ENCODE measurements at places on chromosomes 2 and 18.

- DNase-seq: peak; percentile 30
These were observed 56.7 kb upstream of the MSTN start for GRCh38 chr2:190119257-190119656.

GRCh38 chr2:178592655-178593054 is 112.4 kb downstream of the PLEKHA3 start:
- DNase-seq: no peak

- no peak for DNase-seq
These were observed 246.2 kb downstream of the SOCS6 start for GRCh38 chr18:70535041-70535440.

DNA sequence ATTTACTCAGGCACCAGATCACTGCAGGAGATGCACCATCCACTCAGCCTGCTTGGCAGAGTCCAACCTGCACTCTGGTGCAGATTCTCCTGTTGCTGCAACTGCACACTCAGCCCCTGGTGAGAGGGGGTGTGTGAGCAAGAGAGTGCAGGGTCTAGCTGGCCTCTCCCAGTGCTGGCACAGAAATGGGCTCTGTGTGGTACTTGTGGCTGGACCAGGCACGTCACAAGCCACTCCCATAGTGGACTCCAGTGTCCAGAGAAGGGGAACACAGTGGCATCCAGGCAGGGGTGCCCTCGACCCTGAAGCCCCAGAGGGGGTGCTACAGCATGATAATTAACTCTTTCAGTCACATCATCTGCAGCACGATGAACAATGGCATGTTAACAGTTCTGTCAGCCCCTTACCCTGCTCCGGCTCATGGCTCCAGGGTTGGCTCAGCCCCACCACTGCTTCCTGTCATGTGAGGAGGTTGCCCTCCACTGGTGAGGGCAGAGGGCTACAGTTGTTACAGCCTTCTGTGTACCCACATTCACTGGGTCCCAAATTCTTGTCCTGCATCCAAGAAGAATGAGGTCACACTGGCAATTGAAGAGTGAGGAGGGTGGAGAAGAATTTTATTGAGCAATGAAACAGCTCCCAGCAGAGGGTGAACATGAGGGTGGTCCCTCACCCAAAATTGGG is 135.7 kb downstream of the EVA1A start:
- no peak for DNase-seq

- DNase-seq: no peak
These were observed 1.6 kb upstream of the PHLPP1 start for GRCh38 chr18:62713651-62714247.

DNA sequence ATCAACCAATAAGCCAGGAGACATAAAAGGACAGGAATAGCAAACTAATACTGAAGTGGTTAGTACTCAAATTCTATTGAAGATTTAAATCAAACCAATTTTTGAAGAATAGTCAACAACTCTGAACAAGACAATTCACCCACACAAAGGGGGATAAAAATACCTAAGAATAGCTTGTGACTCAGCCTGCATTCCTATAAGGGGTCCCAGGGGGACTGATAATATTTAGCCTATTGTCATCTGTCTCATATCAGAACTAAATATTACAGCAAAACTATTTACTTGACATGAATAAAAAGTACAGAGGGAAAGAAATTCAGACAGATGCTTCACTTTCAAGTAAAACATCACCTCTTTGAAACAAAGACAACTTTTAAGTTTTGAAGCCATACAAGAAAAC is 7.7 kb downstream of the ITSN2 start:
- no peak for DNase-seq

DNA sequence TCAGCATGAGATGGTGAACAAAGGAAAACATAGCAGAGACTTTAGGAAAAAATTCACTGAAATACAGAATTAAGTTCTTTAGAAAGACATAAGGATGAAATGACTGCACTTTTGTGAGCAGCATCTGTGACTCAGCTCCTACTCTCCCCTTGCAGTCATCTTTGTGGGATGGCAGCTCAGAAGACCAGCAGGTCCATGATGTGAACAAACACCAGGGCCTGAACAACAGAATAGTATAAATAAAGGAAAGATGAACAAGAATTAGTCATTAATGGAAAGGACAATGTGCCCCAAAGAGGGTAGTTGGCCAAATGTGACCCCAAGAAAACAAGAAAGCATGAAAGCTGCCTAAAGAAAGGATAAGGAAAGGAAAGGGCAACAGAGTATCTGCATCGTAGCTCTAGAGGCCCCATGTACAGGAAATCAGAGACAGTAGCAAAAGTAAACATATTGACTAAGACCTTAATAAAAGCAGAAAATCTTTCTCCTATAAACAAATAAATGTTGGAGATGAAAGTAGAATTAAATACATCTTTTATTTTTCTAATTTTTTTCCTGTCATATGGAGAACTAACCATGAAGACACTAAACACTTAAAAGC is 318.0 kb downstream of the ZEB2 start:
- DNase-seq: no peak

- DNase-seq: no peak
These were observed 293.7 kb downstream of the DYSF start for GRCh38 chr2:71746946-71747501.

- DNase-seq: no peak
These were observed 88.9 kb downstream of the POLE4 start for GRCh38 chr2:75047189-75047991.

- DNase-seq: no peak
These were observed 76.9 kb downstream of the MYT1L start for GRCh38 chr2:2254206-2254605.

DNA sequence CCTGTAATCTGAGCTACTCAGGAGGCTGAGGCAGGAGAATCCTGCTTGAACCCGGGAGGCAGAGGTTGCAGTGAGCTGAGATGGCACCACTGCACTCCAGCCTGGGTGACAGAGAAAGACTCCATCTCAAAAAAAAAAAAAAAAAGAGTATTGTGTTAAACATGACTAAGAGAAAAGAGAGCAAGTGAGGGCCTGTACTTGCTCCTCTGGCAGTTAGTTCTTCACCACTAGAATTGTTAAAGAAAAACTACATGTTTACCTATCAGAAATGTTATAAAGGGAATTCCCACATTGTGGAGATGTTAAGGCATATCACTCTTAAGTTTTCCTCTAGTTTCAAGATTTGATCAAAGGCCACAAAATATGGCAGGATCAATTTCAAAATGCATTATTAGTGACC is 75.4 kb upstream of the LRATD1 start:
- DNase-seq: no peak

GRCh38 chr18:28984731-28985130 is 807.8 kb upstream of the CDH2 start:
- no peak for DNase-seq

DNA sequence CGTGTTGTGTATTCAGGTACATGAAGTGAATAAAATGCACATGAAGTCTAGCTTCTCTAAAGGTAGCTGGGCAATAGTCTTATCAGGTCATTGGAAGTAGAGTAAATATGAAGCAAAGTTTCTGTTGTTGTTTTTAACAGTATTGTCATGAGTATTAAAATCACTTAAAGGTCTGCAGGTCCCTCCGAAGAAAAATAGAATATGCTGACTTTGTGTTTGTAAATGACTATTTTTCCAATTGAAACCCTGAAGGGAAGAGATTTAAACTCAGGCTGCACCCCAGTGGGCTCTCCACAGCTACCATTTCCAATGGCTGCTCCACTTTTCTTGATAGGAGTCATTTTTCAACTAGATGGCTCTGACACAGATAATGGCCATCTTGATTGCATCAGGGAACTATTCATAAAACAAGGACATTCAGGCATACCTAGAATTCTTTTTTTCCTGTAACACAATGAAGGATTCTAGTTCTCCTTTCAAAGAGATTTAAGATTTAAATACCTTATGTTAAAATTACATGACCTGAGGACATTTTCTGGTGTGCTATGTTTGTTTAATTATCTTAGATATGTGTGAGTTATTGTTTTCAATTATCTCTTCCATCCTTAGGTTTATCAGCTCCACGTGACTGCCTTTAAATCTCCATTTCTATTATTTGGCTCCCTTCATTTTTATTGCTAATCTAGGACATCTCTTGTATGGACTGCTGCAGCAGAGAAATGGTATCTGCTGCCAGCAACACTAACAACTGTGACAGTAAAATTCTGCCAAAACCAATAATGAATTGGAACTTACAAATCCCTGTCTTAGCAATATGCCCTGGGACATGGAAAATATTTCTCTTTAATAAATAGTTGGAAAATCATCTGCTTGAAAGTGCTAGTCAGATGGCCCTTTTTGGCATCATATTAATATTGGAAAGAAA is 149.2 kb upstream of the NOSTRIN start:
- DNase-seq: no peak

DNA sequence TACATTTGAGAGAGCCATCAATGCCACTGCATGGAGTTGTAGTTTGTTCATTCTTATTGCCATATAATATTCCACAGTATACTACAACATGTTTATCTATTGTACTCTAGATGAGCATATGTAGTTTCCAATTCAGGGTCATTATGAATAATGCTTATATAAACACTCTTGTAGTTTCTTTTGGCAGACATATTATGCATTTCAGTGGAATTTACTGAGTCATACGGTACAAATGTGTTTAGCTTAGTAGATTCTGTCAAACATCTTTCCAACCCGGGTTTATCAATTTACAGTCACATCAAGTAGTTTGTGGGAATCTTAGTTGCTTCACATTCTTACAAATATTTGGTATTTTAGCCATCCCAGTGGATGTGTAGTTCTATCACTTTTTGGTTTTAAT is 161.1 kb downstream of the KCNH7 start:
- DNase-seq: no peak

- no peak for DNase-seq
These were observed 79.8 kb upstream of the MC4R start for GRCh38 chr18:60452421-60452820.

DNA sequence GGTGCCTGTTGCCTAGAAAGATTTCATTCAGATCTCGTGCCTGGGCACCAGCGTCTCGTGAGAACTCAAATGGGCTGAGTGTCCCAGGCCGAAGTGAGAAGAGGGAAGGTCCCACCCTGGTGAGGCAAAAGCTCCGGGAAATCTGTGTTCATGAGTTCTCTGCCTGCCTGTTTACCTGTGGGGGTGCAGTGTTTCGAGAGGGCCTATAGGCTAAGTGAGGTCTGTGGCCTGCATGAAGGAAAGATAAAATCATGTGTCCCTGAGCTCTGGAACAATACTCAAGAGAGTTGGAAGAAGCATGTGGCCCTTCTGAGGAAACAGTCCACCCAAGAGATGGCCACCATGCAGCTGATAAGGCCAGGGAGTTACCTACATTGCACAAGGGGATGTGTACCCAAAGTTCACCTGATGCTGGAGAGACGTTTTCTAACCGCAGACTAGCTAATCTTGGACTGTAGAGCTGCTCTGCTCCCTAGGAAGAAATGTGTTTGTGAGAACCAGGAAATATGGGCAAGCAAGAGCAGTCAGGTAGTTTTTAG is 63.5 kb upstream of the ST3GAL5 start:
- DNase-seq: no peak

DNA sequence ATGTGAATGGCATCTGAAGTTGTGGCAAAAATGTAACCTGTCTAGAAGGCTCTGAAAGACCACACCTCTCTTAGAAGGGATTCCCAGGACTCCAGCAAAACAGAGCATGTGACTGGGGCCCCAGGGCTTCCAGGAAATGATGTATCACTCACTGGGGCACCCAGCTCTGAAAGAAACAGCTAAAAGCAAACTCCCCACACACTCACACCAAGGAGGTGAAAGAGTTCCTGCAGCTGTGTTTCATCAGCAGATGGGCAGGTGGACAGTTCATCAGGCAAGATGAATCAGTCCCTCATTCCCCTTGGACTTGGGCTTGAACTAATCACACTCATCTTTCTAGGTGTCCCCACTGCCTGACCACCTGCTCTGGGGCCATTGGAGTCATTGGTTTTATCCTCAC is 76.2 kb downstream of the CCBE1 start:
- no peak for DNase-seq

DNA sequence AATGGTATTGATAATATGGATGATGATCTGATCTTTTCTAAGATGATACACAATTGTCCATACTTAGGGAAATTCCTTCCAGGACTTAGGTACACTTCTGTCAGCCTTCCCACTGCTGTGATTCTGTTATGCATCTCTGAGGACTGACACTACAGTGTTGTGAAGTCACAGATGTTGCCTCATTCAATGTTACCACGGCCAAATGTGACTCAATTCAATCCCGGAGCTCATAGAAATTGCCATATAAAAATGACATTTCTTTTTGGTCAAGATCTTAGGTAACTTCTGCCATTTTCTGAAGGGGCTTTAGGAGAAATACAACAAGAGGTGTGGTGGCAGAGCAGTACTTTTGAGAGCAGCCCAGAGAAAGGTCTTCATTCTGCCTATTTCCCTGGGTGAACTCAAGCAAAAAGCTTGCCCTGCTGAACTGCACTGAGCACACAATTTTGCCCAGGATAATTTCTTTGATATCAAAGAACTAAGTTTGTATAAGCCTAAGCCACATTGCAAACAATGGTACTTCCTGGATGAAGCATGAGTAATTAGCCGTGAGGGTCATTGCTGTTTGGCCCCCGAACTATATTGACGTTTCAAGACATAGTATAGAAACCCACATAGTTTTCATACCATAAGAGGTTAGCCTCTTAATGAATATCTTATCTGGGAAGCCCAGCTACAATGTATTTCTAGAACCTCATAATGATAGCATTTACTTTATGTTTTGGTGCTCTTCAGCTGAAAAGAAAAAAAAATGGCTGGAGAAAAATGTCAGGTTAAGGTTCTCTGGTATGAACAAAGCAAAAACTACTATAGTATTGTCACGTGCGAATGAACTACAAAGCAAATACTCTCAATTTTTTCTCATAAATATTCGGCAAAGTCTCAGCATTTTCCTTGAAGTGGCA is 437.4 kb downstream of the MEIS1 start:
- no peak for DNase-seq

DNA sequence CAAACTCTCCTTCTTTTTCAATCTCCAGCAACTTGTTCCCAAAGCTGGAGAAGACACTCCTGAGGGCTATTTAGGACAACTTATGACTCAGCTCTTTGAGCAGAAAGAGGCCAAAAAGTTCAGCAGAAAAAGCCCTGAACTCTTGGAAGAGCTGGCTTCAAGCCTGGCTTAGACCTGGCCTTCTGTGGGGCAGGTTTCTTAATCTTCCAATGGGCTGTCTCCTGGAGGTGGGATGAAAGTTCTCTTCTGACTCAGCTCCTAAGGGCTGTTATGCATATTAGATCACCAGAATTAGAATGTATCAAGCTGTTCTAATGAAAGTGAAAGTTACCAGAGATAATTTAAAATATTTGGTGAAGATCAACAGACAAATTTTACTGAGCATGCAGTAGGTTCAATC is 129.4 kb downstream of the RAD51AP2 start:
- no peak for DNase-seq
